ENCODE measurements at places on chromosomes 5 and 9. TPM values are rescaled to one million over a fixed set of nuclear protein-coding genes. Genes with fewer than 3 reads are reported as not detected.

DNA sequence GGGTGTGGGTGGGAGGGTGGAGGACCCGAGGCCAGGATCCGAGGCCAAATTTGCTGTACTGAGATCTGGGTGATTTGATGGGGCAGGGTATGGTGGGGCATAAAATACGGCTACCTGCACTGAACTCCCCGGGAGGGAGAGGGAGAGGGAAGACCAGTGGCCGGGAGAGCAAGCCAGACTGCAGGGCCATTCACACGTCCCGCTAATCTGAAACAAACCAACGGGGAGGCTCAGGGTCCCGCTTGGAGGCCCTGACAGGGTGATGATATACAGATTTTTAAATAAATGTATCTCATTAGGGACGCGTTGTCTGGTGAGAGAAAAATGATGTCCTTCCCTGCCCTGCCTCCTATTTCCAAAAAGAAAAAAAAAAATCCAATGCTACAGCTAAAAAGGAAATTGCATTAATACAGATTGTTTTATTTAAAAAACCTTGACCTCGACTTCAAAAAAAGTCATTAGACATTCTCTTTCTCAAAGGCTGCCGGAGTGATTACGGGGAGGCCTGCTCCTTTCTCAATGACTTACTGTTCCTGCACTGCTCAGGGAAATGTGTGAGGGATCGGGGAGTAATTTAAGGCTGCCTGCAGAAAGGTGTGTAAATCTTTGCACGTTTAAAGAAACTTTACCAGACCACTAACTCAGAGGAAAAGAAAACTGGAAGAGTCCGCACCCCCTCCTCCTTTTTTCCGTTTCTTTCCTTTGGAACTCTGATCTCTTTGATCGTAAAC is 11.5 kb upstream of the PRRX2 start:
- no peak for DNase-seq
- H3K36me3 ChIP-seq: no peaks in the 10 kb centered on the region
- no peak overlapping the region for H3K27ac ChIP-seq
- H3K4me3 ChIP-seq: no peak overlapping the region

- no peaks in the 10 kb centered on the region for H3K27me3 ChIP-seq
- peaks cover 3% of the 10 kb centered on the region for H3K4me1 ChIP-seq
- H3K4me3 ChIP-seq: no peak overlapping the region
- DNase-seq: no peak
- H3K27ac ChIP-seq: no peak overlapping the region
Measured at GRCh38 chr5:149310947-149311658, 34.2 kb upstream of the GRPEL2 start.

DNA sequence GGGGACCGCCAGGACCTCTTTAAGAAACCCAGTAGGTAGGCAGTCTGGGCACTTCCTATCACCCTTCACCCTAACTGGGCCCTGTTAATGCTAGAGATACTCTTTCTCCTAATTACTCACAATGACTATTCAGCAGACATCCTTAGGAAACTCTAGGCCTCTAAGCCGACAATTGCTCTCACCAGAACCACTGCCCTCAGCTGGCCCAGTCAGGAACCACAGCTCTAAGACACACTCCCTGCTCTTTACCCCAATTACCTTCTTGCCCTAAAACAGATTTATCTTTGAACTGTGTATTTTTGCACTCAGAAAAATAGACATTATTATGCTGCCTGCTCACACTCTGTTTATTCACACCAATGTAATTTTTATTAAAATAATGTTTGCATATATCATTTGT is 432.6 kb upstream of the SLC30A5 start:
- no peaks in the 10 kb centered on the region for H3K27me3 ChIP-seq
- no peak for DNase-seq
- no peaks in the 10 kb centered on the region for H3K36me3 ChIP-seq
- no peak overlapping the region for H3K4me3 ChIP-seq

- H3K27me3 ChIP-seq: peaks cover 5% of the 10 kb centered on the region
- H3K27ac ChIP-seq: no peak overlapping the region
- H3K36me3 ChIP-seq: no peaks in the 10 kb centered on the region
- H3K4me3 ChIP-seq: no peak overlapping the region
- DNase-seq: no peak
- peaks cover 16% of the 10 kb centered on the region for H3K4me1 ChIP-seq
Measured at GRCh38 chr5:109942646-109943045, 252.9 kb downstream of the MAN2A1 start.

DNA sequence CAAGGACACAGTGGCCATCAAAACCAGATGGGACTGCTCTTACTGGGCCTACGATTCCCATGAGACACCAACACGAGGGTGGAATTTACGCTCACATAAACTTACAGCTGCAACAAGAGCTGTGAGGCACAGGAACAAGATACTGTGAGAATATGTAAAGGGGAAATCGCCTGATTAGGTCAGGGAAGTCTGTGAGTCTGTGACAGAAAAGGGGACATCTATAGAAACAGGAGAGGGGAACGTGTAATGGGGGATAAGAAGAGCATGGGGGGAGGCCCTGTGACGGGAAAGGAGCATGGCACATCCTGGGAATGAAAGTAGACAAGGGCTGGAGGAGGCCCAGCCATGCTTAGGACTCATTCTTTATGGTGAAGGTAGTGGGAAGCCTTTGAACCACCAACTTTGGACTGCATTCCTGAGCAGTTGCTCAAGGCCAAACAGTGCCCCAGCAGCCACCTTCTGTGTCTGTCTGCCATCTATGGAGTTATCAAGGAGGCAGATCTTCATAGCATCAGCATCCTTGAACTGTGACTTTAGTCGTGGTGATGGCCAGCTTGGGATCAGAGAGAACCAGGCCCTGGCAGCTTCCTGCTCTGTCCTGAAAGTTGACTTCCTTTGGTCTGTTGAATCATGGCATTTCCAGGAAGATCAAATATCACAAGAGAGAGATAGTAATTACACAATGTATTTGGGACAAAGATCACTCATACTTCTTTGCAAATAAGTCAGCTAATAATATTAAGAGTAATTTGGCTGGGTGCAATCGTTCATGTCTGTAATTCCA is 87.9 kb upstream of the FAM169A start:
- H3K4me3 ChIP-seq: no peak overlapping the region
- no peaks in the 10 kb centered on the region for H3K36me3 ChIP-seq
- no peak overlapping the region for H3K27ac ChIP-seq
- H3K27me3 ChIP-seq: peaks cover 22% of the 10 kb centered on the region

- DNase-seq: no peak
- no peak overlapping the region for H3K4me3 ChIP-seq
- no peaks in the 10 kb centered on the region for H3K27me3 ChIP-seq
- H3K4me1 ChIP-seq: peaks cover 7% of the 10 kb centered on the region
Measured at GRCh38 chr5:80933036-80933435, 27.1 kb upstream of the RASGRF2 start.

- no peak overlapping the region for H3K4me3 ChIP-seq
- no peaks in the 10 kb centered on the region for H3K4me1 ChIP-seq
- no peak for DNase-seq
- no peaks in the 10 kb centered on the region for H3K36me3 ChIP-seq
Measured at GRCh38 chr9:17064558-17064957, 70.3 kb upstream of the CNTLN start.

- no peaks in the 10 kb centered on the region for H3K36me3 ChIP-seq
- DNase-seq: no peak
- peaks cover 7% of the 10 kb centered on the region for H3K4me1 ChIP-seq
- H3K27me3 ChIP-seq: no peaks in the 10 kb centered on the region
- H3K4me3 ChIP-seq: no peak overlapping the region
Measured at GRCh38 chr5:10789726-10790125, 28.7 kb upstream of the DAP start.

- no peaks in the 10 kb centered on the region for H3K27me3 ChIP-seq
- H3K36me3 ChIP-seq: no peaks in the 10 kb centered on the region
- DNase-seq: no peak
- H3K4me1 ChIP-seq: no peaks in the 10 kb centered on the region
Measured at GRCh38 chr5:3818624-3819023, 223.0 kb downstream of the IRX1 start.

DNA sequence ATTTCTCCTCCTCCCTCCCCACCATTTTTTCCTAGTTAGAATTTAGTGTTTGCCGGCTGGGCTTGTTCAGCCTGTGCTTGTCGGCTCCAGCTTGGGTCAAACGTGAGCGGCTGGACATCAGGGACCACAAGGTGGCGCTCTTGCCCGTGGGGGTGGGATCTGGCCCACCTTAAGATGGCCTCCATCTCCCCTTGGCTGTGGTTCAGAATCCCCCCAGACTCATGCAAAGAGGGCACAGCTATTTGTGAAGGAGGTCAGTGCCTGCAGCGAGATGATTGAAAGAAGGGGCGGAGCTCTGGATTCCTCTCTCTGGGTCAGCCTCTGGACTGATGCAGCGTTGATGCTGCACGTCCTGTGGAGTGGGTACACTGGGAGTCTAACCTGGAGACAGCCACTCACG is 283.3 kb upstream of the TUT7 start:
- no peak overlapping the region for H3K4me3 ChIP-seq
- H3K27ac ChIP-seq: no peak overlapping the region
- no peaks in the 10 kb centered on the region for H3K36me3 ChIP-seq
- H3K27me3 ChIP-seq: peaks cover 8% of the 10 kb centered on the region

GRCh38 chr5:125100951-125101350 is 354.5 kb upstream of the ZNF608 start:
- no peaks in the 10 kb centered on the region for H3K27me3 ChIP-seq
- no peak overlapping the region for H3K4me3 ChIP-seq
- no peak overlapping the region for H3K27ac ChIP-seq

- no peaks in the 10 kb centered on the region for H3K36me3 ChIP-seq
- H3K4me1 ChIP-seq: no peaks in the 10 kb centered on the region
- no peak for DNase-seq
- no peak overlapping the region for H3K27ac ChIP-seq
- H3K4me3 ChIP-seq: no peak overlapping the region
Measured at GRCh38 chr5:64214132-64214531, 48.5 kb downstream of the RNF180 start.

GRCh38 chr5:1733369-1733768 is 66.3 kb downstream of the MRPL36 start:
- no peak overlapping the region for H3K4me3 ChIP-seq
- peaks cover 4% of the 10 kb centered on the region for H3K27me3 ChIP-seq
- no peak overlapping the region for H3K27ac ChIP-seq
- H3K36me3 ChIP-seq: no peaks in the 10 kb centered on the region
- no peaks in the 10 kb centered on the region for H3K4me1 ChIP-seq

- H3K4me3 ChIP-seq: no peak overlapping the region
- no peaks in the 10 kb centered on the region for H3K27me3 ChIP-seq
- no peak overlapping the region for H3K27ac ChIP-seq
- DNase-seq: no peak
- H3K4me1 ChIP-seq: no peaks in the 10 kb centered on the region
Measured at GRCh38 chr9:13267743-13268142, 11.7 kb downstream of the MPDZ start.

- H3K36me3 ChIP-seq: no peaks in the 10 kb centered on the region
- H3K4me3 ChIP-seq: no peak overlapping the region
- no peaks in the 10 kb centered on the region for H3K4me1 ChIP-seq
- H3K27ac ChIP-seq: no peak overlapping the region
Measured at GRCh38 chr5:156021866-156022265, 305.1 kb upstream of the SGCD start.

DNA sequence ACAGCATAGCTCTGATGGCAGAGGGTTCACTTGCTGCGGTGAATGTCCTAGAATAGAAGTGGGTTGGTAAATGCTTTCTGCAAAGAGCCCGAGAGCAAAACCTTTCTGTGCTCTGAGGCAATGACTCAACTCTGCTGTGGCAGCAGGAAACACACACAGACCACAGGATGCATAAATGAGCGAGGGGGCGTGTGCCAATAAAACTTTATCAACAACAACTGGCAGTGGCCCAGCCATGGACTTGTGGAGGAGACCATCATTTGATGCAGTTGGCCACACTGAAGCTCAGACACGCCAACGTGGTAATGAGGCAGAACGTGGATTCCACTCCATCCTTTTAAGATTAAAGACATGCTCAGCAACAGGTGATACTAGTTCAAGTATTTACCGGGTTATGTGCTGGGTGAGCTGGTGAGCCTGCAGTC is 6.8 kb downstream of the MRPL36 start:
- peak; percentile 94 for DNase-seq
- H3K4me1 ChIP-seq: peaks cover 86% of the 10 kb centered on the region
- H3K27ac ChIP-seq: peak overlapping the region; percentile 98
- H3K27me3 ChIP-seq: no peaks in the 10 kb centered on the region
- H3K36me3 ChIP-seq: peaks cover 20% of the 10 kb centered on the region

- peak overlapping the region; percentile 90 for H3K27ac ChIP-seq
- no peak for DNase-seq
- H3K4me1 ChIP-seq: peaks cover 47% of the 10 kb centered on the region
- no peak overlapping the region for H3K4me3 ChIP-seq
Measured at GRCh38 chr5:177477701-177478477, 4.5 kb upstream of the DBN1 start.

DNA sequence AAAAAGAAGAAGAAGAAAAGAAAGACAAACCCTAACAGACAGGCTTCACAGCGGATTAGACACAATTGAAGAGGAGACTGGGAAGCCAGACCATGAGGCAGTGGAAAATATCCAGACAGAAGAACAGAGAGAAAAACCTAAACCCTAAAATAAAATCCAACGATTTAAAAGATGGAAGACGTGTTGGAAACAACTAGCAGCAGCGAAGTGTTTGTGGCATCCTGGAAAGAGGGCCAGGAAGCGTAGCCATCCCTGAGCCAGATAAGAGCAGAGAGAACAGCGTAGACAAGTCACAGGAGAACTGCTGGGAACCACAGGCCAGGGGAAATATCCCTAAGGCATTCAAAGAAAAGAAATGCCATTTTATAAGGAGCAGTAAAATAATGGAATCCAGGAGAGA is 39.7 kb upstream of the NKD2 start:
- peaks cover 37% of the 10 kb centered on the region for H3K4me1 ChIP-seq
- H3K36me3 ChIP-seq: no peaks in the 10 kb centered on the region
- DNase-seq: no peak
- H3K27me3 ChIP-seq: peaks cover 72% of the 10 kb centered on the region
- no peak overlapping the region for H3K27ac ChIP-seq
- H3K4me3 ChIP-seq: no peak overlapping the region

- no peak overlapping the region for H3K4me3 ChIP-seq
- H3K4me1 ChIP-seq: peaks cover 12% of the 10 kb centered on the region
- no peak for DNase-seq
Measured at GRCh38 chr5:75622564-75622963, 11.3 kb downstream of the ANKDD1B start.

Gene ZNF346
- total RNA-seq: 28.8 TPM

Gene RPP25L
- total RNA-seq: 27.2 TPM

Gene MSMP
- total RNA-seq: not detected

Gene OMD
- total RNA-seq: not detected

Gene FAT2
- total RNA-seq: not detected

Gene MUSK
- total RNA-seq: not detected

Gene DDX41
- total RNA-seq: 130 TPM

Gene FGFR4
- 1.1 TPM for total RNA-seq

Measured in activated CD8-positive, alpha-beta memory T cell treated with anti-CD3 and anti-CD28 coated beads, Interleukin-2, amount 10 ng/mL, durations not matched to agents 7 days and 5 days (primary cell).